Fibroblast of upper back skin (primary cell): ENCODE measurements at places on chromosomes 1 and 21.

DNA sequence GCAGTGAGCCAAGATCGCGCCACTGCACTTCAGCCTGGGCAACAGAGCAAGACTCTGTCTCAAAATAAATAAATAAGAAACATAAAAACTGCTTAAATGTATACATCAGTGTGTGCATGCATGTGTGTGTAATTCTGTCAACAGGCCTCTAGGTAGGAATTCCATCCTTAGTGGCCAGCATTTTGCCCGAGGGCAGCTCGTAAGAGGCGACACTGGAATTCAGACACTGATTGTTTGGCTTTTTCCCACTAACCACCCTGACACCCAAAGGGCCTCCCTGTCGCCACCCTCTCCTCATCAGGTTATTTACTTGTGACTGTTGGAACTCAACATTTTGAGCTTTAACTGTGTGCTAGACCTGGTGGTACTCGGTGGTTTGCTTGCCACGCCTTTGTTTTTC lies 64.0 kb upstream of the KIF1B start:
- DNase-seq: no peak

- DNase-seq: no peak
These were observed 53.7 kb upstream of the TMPRSS2 start for GRCh38 chr21:41561701-41562100.

- DNase-seq: no peak
These were observed 28.4 kb downstream of the TRIM33 start for GRCh38 chr1:114482585-114482984.

GRCh38 chr1:205258261-205258691 lies 30.5 kb downstream of the TMCC2 start:
- DNase-seq: peak; percentile 25

DNA sequence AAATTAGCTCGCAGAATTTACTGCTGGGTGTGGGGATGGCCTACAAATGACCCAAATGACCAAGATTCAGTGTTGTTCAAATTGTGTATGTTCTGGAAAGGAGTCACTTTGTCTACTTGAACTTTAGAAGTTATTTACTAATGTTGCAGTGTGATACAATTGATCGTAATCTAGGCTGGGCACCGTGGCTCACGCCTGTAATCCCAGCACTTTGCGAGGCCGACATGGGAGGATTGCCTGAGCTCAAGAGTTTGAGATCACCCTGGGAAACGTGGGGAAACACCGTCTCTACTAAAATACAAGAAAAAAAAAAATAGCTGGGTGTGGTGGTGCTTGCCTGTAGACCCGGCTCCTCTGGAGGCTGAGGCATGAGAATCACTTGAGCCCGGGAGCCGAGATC lies 57.6 kb upstream of the TMPRSS2 start:
- DNase-seq: no peak

GRCh38 chr1:11690397-11691301 lies 861 bp upstream of the DRAXIN start:
- DNase-seq: no peak
